CD4-positive, alpha-beta memory T cell (primary cell): ENCODE measurements at places on chromosomes 4 and X.
A peak's percentile ranks its signal among the peaks of the same experiment; 100 is the strongest.

DNA sequence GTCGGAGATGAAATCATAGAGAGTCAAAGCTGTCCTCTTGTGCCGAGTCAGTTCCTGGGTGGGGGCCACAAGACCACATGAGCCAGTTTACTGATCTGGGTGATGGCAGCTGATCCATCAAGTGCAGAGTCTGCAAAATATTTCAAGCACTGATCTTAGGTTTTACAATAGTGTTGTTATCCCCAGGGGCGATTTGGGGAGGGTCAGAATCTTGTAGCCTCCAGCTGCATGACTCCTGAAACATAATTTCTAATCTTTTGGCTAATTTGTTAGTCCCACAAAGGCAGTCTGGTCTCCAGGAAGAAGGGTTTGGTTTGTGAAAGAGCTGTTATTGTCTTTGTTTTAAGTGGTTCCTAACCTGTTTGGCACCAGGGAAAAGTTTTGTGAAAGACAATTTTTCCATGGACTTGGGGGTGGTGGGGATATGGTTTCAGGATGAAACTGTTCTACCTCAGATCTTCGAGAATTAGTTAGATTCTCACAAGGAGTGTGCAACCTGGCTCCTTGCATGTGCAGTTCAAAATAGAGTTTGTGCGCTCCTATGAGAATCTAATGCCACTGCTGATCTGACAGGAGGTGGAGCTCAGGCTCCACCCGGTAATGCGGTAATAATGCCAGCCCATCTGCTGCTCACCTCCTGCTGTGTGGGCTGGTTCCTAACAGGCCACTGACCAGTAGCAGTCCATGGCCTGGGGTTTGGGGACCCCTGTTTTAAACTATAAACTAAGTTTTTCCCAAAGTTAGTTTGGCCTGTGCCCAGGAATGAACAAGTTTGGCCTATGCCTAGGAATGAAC is 29.2 kb downstream of the METAP1 start:
- no peak for DNase-seq

GRCh38 chrX:37776283-37776986 is 3.4 kb upstream of the CYBB start:
- no peak for DNase-seq

DNA sequence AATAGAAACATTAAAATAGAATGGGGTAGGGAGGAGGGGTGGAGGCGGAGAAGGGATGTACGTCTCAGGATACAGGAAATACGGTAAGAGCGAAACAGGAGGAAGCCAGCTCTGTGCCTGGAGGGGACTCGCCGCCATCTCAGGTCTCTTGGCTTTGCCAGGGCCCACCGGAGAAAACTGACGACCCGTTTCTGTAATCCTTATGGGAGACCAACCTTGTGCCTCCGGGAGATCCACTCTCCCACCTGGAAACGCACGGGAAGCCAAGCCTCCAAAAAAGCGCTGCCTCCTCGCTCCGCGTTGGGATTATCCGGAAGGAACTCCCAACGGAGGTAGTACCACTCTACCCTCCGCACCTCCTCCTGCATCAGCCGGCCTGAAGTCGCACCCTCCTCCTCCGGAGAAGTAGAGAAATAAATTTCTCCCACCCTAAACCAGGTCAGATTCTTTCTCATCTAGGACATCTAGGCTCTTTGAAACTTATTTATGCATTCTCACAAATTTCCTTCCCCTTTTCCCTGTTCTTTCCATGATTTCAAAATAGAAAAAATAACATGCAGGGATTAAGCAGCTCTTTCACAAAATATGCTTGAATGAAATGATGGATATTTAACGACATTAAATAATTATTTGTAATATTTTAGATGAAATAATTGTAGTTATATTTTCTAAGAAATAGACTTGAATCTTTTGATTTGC is at the start of gene NBDY:
NBDY (plus strand) TSS at position 92 of the 699 bp plus-strand sequence; CDS start at position 203, 111 bp downstream.
- DNase-seq = peak; percentile 36

DNA sequence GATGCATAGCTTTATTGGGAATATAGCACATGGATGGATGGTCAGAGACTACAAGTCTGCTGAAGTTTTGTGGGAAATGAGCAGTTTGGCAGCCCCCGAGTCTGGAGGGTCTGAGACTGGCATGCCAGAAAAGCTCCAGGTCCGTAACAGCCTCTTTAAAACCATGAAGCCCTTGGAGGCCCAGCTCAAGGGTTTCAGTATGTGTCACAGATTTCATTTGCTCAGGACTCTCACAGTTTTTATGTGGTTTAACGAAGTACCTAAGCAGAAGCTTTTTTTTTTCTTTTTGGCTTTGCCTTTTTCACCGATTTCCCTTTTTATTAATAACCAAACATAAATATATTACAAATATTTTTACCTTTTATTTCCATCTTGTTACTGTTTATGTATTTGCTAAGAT is 30.6 kb upstream of the TMEM184C start:
- DNase-seq = no peak

DNA sequence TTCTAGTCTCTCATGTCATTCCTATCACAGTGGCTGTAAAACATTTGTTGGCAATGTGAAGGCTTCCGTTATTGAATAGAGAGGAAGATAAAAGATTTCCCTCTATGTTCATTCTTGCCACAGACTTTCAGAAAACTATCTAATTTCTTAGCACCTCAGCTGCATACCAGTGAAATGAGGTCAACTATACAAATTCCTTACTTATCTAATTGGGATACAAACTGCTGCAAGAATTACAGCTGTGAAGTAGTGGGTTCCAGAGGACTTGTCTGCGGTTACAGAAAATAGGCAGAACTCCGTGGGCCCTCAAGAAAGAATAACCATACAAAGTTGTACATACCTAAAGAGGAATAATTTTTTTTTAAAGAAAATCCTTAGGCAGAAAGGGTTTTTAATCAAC is 175.8 kb downstream of the PPP1R2C start:
- no peak for DNase-seq

DNA sequence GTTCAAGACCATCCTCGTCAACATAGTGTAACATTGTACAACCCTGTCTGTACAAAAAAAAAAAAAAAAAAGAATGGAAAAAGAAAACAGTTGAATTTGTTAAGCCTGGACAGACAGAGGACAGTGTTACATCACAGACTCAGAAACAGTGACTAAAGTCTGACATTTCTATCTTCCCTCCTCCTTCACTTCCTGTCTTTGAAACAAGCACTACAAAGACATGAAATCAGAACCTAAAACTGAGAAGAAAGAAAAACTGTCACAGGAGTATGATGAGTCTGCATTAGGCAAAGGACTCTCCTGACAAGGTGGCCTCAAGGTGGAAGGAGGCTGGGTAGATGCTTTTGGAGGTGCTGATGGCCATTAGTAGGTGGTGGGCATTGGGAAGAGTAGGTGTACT is 126.7 kb downstream of the RBM47 start:
- DNase-seq = no peak

GRCh38 chrX:103616676-103617186 is 9.0 kb downstream of the TCEAL3 start:
- DNase-seq = no peak

GRCh38 chr4:38242822-38243387 is 282.7 kb downstream of the PTTG2 start:
- peak; percentile 17 for DNase-seq

DNA sequence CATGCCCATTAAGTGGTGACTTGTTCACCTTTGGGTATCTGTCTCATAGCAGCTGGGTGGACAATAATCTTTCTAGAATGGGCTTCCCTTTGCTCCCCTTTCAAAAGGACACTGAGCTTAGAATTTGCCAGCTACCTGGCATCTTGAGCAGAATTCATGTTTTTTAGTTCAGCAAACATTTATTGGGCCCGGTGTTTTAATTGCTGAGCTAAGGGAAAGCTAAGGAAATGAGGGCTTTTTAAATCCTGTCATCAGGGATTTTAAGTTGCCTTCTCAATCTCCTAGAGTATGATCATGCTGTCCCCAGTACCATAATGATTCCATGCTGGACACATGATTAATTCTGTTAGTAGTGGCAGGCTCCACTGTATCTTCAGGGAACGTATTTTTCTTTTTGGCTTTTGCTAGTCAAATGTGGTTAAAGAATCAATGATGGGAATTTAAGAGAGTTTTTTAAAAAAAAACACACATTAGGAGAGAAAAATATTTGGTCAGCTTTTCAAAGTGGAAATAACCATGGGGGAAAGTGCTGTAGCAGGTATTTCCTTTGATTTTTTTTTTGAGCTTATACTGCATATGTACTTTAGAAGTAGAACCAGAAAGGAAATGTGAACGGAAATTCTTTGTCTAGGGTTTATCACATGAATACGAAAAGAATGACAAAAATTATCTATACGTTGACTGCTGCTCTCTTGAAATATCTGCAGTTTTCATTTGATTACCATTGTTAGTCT is 208.9 kb downstream of the CLCN4 start:
- DNase-seq = no peak

- DNase-seq = no peak
Observed at GRCh38 chrX:6770936-6771335, 236.0 kb upstream of the VCX3A start.

- DNase-seq = peak; percentile 54
Observed at GRCh38 chrX:48683411-48683982, at the start of gene WAS. TSS of gene WAS (plus strand) at chrX:48683799. CDS start at chrX:48683854, 55 bp downstream.

GRCh38 chr4:6776920-6777635 is 5.4 kb upstream of the KIAA0232 start:
- DNase-seq = no peak

DNA sequence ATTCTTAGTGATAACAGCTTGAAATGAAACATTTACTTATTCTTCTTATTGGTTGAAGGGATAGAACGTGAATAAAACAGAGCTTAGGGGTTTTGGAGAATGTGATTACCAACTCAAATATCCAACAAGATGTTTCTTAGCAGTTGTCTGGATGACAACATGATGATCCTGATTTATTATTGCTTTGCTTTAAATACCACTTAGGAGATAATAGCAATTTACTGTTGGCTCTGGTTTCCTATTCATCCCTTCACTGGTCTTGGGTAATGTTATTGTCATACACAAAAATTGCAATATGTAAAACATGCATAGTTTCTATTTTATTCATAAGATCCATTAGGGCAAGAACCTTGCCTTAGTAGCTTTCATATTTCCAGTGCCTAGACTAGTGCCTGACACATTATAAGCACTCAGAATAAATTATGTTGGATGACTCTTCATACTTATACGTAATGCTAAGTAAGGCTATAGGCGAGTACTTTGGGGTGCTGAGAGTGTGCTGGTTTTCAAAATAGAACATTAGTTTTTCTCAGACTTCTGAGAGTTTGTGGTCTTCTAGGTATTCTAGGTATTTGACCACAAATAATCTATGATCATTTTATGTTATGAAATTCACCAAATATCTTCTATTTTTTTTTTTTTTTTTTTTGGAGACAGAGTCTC is 58.6 kb upstream of the PGRMC2 start:
- DNase-seq = no peak

DNA sequence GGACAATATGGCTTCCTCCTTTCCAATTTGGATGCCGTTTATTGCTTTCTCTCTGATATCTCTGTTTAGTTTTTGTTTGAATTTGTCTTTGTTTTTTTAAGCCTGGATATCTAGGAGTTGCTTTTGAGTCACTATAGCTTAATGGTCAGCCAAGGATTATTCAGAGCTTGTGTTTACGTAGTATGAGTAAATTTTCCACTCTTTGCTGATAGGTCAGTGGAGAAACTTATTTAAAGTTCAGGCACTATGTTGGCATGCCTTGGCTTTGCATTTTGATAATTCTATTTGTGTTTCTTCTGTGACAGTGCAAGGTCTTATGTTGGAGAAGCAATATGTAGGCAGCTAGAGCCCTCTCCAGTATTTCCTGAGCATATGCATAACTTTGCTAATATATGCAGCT is 315.2 kb downstream of the GRID2 start:
- no peak for DNase-seq

DNA sequence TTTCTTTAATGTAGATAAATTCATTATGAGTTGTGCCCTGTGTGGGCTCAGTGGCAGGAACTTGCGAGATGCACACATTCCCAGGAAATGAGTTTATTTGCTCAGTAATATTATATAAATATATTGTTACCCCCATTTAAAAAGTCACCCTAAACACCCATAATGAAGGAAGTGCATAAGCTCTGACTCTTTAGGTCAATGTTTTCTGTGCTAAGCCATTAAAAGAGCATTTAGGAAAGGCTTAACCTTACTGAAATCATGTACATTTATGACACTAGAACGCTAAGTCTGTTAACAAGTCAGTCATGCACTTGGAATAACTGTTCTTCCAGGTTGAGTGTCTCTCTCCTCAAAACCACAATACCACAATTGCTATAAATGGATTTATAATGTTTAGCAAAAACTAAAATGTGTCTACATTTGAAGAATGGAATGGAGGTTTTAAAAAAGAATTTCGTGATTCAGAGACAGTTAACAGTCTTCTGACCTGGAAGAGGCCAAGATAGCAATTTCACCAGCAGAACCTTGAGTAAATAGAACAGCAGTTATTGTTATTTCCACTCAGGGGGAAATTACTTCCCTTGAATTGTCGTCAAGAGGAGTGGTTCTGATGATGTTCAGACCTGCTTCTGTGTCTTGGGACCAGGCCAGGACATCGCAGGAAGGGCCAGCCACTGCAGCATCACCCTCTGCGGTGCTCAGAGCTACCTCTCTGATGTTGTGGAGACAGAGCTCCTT is 91.1 kb upstream of the VEGFC start:
- no peak for DNase-seq

DNA sequence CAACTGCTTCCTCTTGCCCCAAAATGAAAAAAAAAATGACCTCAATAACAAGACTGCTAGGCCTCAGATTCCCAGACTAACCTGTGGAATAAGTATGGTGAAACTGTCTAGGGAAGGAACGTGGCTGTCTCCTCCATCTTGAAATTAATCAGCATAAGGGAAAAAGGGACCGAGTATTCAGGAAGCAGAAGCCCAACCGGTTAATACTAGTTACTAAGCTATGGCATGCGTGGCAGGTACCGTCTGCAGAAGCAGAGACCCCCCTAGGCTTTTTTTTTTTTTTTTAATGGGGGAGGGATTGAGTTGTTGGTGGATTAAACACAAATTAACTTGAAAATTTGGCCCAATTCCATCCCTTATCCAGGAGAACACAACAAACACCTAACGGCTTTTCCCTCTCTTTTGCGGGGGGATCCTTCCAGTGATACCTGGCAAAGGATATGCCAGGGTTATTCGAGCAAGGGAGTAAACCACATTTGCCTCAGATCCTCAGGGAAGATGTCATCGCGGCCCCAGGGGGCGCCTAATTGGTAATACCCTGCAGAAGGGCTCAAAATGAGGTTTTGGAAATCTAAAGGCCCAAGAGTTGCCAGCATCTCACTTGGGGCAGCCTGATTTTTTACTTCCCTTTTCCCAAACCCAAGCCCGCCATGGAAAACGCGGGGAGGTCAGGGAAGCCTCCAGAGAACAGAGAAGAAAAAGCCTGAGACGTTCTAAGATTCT is 893 bp downstream of the RLIM start:
- DNase-seq = no peak

DNA sequence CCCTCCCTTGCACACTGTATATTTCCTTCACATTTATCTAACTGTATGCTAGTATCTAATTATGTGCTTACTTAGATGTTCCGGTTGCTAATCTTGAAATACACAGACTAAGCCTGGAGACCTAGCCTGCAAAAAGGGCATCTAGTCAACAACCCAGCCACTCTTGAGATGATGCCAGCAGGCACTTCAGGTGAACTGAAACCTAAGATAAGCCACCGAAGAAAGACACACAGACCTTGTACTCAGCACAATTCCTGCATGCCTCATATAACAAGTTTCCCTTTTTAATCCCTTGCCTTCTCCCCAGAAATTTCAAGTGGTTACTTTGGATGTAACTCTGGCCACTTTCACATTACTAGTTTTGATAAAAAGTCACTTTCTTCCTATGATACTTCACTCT is 2506.6 kb downstream of the ARAP2 start:
- no peak for DNase-seq

GRCh38 chr4:125483278-125483677 is 168.5 kb downstream of the FAT4 start:
- DNase-seq = no peak
